Natural killer cell treated with Interleukin-12 subunit alpha and Interleukin-12 subunit beta and Interleukin-15 and Interleukin-18, amount 100 ng/mL, for 72 hours (primary cell): ENCODE measurements at places on chromosomes 4 and X. TPM values are rescaled to one million over a fixed set of nuclear protein-coding genes. Genes with fewer than 3 reads are reported as not detected.

Gene GPR119
- not detected for total RNA-seq

Gene TNMD
- total RNA-seq = not detected

Gene PARM1
- not detected for total RNA-seq

Gene DCAF8L2
- not detected for total RNA-seq

Gene NDNF
- not detected for total RNA-seq

Gene TMPRSS11F
- not detected for total RNA-seq

DNA sequence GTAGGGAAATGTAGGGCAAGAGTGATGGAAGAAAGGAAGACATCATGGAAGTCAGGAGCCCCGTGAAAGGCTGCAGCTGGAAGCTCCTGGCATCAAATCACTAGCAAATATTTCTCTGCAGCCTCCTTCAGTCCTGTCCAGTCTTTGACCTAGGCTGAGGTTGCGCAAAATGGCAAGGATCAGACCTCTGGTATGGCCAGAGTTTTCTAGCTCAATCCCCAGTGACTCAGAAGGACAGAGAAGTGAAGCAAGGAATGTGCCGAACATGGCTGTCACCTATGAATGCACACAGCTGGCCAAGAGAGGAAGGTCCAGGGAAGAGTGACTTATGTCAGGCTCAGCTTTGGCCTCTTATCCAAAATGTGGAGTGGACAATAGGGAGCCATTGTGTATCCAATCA lies 71.1 kb upstream of the PHOX2B start:
- no peak for DNase-seq

GRCh38 chr4:169663402-169663801 lies 43.0 kb downstream of the CLCN3 start:
- no peak for DNase-seq

- DNase-seq = no peak
These were observed 38.3 kb downstream of the SLC10A6 start for GRCh38 chr4:86810847-86811246.

- DNase-seq = no peak
These were observed 170.4 kb upstream of the MAB21L2 start for GRCh38 chr4:150411520-150411919.

DNA sequence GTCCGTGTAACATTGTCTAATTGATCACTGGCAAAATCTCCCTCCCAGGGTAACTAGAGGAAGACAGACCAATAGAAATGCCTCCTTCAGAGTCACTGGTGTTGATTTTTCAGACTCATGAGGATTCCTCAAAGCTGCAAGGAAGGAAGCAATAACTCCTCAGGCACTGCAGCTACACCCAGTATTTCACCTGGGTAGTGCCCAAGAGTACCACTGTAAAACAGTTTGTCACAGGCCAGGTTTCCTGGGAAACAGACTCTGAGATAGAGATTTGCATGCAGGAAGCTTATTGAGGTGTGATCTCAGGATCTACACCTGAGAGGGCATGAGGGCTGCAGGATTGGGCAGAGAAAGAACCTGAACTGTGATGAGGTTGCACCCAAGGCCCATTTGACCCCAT lies 240.7 kb upstream of the ATP6AP2 start:
- DNase-seq = no peak

GRCh38 chr4:26204249-26204825 lies 116.5 kb upstream of the RBPJ start:
- DNase-seq = peak; percentile 85

DNA sequence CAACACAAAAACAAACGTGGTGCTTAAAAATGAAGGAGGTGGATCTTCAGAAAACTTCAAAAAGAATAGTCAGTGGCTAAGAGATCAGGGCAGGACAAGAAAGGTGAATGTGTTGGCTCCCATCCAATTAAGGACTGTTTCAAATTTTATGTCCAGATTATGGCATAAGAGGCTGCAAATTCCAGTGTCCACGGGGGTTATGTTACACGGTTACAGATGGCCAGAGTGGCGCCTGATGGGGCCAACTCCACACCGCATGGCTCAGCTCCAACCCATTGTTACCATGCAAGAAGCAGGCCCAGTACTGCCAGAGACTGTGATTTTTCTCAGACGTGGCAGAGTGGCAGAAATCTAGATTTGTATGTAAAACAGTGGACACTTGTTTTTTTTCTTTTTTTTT lies 168.4 kb upstream of the TENM3 start:
- DNase-seq = no peak
